ENCODE measurements at places on chromosomes 11 and 22.

- DNase-seq = no peak
Observed at GRCh38 chr22:41491374-41492100, 22.6 kb downstream of the ACO2 start.

DNA sequence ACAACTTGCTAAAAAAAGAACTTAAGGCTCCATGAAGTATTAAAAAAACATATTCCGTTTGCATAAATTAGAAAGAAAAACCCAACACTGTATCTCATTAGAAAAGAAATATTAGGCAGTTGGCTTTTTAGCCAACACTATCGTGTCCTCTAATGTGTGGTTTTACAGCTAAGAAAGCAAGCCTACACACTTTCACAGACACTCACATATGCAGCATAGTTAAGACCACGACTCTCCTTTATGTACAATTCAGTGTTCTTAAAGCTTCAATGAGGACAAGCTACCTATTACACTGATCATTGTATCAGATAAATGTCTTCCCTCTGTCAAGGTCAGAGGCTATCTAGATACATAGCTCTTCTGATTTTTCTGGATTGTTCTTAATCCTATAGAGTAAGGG lies 80.1 kb downstream of the PICALM start:
- DNase-seq = no peak

GRCh38 chr22:19959043-19959586 lies 17.5 kb upstream of the TXNRD2 start:
- DNase-seq = peak; percentile 15

- no peak for DNase-seq
Observed at GRCh38 chr11:108926841-108927577, 262.1 kb downstream of the DDX10 start.

DNA sequence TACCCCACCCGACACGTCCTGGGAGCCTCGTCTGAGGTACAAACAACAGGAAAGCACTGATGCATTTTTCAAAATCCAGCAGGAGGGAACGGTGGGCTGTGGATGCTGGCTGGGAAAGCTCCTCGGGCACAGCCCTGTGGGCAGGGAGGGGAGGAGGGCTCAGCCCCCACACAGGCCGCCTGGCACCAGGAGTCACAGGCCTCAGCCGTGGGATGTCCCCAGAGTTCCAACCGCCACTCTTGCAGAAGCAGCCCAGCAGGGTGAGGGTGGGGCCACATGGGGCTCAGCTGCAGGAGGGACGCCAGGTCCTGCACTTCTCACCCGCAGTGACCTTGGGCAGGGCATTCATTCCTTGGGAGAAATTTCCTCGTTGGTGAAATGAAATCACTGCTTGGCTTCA lies 274.6 kb downstream of the BRD1 start:
- DNase-seq = no peak
